Stimulated activated CD8-positive, alpha-beta memory T cell treated with anti-CD3 and anti-CD28 coated beads, Interleukin-15, amount 100 ng/mL, for 4 hours (primary cell): ENCODE measurements at places on chromosomes 6 and 20.

DNA sequence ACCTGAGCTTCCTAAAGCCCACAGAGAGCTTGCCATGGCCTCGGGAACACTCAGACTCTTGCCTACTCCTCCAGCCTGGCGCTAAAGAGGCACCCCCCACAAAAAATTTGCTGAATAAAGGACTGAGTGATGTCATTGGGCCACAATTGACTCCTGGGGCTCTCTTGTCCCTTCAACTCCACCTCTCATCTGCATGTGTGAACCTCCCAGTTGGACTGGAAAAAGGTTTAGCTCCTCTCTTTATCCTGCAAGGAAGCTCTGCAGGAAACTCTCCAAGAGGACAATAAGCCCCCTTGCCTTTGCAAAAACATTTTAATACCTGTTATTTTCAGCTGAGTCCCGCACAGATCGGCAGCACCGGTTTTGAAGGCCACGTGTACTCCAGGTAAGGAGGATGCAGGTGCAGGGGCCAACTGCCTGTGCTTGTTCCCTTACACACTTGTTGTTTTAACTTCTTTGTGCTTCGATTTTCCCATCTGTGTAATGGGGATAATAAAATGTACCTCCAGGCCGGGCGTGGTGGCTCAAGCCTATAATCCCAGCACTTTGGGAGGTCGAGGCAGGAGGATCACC, 107.3 kb downstream of the TFAP2C start:
- no peak for DNase-seq

DNA sequence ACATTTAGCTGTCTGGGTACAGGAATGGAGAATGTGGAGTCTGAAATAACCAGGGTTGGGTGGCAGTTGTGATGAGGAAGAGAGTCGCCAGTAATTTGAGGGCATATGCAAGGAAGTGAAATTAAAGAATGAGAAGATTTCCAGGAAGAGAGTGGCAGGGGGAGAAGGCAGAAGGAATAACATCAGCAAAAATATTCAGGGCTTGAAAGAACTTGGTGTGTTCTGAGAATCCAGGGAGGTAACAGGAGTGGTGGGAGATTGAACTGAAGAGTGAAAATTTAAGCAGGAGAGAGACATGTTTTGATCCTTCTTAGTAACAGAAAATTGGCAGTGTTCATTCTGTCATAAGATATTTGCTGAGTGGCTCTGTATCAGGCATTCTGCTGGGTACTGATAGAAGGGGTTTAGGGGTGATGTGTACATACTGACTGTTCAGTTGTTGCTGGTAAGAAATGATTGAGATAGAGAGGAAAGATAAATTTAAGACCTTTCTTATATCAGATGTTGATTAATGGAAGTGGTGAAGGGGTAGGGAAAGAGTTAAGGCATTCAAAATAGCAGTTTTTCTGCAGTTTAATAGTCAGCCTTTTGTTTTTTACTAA, 54.7 kb downstream of the PHF20 start:
- no peak for DNase-seq

- no peak for DNase-seq
These were observed 547.8 kb downstream of the CDH26 start for GRCh38 chr20:60506061-60506460.

- DNase-seq: no peak
These were observed 451 bp downstream of the DNAJC5 start for GRCh38 chr20:63895202-63895951.

DNA sequence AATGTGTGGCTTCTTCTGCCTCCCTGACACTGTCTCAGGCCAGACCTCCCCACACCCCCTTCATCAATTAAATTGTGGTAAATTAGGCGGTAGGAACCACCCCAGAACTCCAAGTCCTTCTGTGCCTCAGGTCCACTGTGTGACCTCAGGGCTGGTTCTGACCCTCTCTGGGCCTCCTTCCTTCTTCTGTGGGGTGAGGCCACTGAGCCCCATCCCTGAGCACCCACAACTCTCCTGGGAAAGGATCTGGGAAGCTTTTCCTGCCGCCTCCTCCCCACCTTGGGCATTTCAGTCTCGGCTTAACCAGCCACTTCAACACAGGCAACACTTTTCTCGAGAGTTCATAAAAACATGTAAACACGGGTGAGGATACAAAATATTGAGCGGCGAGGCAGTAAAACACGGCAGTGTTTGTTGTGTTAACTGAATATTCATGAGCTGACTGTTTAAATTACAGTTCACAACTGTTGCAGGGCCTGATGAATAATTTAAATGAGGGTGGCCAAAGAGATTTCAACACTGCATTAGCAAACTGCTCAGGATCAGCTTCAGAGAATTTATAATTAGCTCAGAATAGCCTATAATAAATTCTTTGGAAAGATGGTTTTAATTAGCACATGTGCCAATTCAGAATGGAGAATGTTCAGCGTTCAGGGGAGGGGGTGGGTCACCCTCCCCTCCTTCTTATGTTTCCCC, 112.1 kb downstream of the TOX2 start:
- no peak for DNase-seq

DNA sequence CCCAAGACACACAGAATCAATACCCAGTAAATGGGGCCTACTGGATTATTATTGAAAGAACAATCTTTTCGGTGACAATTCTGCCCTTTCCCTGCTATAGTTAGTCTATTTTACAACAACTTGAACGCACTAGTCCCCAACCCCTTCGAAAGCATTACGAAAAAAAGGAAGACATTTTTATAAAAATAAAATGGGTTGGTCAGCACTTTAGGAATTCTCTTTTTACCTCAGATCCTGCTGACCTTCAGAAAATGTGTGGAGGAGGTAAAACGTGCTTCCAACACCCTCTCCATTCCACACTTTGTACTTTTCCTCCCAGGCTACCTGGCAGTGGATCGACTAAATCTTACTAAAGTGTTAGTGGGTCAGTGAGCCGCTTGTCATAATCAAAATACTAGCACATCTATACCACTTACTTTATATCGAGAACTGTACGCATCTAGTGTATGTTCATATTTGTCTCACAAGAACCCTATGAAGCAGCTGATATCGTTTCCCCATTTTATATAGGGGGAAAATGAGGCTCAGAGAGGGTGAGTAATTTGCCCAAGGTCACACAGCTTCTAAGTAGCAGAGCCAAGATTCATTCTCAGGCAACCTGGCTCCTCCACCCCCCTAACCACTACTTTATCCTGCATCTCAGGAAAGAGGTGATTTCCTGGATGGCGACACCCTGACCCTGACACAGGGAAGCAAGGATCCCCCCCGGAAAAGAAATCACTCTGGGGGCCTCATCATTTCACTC, 10.6 kb downstream of the NFATC2 start:
- DNase-seq: no peak
